ENCODE measurements at places on chromosomes 2 and 18.

DNA sequence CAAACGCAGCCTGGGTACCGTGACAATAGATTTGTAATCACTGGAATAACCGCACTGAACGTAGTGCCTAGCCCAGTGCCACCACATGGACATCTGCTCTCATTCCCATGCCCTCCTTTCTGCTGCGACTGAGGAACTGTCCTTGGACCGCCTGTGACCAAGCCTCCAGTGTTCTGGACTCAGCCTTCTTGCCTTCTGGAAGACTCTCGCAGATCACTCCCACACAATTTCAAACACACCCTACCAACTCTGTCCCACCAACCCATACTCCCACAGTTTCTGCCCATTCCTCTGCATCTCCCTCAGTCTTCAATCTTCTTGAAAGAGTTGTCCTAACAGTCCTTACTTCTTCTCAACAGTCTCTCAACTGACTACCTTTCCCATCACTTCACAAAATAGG is 2.1 kb downstream of the RNF149 start:
- DNase-seq, result no peak

DNA sequence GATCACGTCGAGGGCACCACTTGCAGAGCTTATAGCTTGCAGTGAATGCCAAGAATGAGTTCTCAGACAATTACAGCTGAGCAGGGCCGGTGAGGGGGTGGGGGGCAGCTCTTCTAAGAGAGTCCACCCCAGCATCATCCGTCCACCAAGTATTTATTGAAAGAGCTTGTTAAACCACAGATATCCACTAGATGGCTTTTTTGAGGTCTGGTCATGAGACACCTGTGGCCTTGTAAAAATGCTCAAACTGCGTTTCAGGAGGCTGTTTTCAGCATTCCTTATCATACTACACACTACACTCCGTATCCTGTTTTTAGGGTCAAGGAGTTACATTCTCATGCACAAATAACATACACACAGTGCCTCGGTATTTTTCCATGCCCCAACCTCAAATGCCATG is 51.5 kb downstream of the DNAJC10 start:
- DNase-seq, result no peak

- no peak for DNase-seq
These were observed 260.2 kb upstream of the SESTD1 start for GRCh38 chr2:179524809-179525339.

DNA sequence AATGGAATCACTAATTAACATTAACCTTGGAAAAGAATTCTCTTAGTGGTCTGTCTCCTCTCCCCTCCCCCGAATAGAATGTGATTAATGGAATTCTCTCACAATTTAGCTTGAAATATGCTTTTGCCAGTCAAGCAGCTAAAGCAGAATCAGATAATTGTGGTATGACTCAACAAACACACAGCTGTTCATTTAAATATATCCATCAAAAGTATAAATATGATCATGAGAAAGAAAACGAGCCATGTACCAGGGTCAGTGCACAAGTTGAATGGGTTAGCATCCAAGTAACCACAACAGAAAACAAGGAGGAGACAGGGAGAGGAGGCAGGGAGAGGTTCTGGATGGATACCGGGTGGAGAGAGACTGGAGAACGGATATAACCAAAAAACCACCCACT is 66.9 kb downstream of the ACVR1 start:
- DNase-seq, result no peak

DNA sequence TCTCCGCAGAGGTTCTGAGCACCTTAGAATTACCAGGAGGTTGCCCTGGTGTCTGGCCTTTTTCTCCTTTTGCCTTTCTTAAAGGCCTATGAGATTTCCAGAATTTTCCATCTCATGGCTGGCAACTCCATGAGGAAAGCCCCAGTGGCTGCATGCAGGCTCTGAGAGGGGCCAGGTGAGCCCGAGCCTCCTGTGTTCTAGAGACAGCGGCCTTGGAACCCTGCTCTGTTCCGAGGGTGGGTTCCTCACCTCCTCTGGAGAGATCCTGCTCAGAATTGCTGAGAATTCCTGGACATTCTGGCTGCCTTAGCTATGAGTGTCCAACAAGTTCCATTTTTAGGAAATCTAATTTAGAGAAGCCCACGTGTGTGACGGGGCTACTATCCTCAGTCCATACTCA is 35.7 kb upstream of the HPCAL1 start:
- DNase-seq, result no peak

DNA sequence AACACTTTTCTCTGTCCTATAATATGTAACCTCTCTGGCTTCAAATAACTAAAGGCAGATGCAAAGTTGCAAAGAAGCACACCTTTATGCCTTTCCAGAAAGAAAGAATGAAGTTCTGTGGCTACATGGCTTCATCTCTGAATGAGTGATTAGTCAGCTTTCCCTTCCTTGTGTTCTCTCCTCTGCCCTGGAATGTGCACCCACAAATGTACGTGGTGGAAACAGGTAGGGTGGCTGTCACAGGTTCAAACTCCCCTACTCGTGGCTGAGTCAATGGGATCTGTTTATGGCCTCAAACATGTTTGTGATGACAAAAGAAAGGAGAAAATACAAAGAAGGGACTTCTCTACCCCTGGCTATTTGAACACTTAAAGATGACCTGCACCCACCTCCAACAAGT is 55.5 kb upstream of the ACVR2A start:
- DNase-seq, result no peak

DNA sequence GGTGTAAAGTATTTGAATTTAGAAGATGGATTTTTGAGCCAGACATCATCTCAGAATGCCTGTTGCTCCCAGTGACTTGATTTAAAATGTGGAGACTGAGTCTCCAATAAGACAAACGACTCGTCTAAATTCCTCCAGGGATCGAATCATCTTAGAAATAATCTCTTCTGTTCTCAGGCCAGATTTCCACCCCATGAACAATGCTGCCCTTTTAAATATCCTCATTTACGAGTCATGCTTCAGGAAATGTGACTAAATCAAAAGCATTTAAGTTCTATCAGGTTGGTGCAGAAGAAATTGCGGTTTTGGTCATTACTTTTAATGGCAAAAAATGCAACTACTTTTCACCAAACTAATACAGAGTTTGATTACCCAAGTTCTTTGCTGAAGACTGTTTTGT is 684.6 kb upstream of the SOX11 start:
- DNase-seq, result no peak

- DNase-seq, result no peak
These were observed 911.5 kb upstream of the SOX11 start for GRCh38 chr2:4780679-4781078.

DNA sequence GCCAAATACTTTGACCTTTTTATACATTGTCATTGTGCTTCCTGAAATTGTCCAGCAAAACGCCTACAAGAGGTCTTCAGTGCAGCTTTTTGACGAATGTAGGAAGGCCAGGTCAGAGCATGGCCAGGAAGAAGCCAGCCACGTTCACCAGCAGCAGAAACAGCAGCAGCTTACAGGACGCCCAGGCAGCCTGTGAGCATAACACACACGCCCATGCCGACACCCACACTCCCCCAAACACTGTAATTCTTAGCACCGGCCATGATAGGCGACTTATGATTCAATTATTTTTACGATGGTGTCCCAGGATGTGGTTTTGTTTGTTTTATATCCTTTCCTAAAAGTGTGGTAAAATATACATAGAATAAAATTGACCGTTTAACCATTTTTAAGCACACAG is 249.1 kb upstream of the SALL3 start:
- no peak for DNase-seq

- no peak for DNase-seq
These were observed 31.4 kb downstream of the SOWAHC start for GRCh38 chr2:109645412-109646184.

DNA sequence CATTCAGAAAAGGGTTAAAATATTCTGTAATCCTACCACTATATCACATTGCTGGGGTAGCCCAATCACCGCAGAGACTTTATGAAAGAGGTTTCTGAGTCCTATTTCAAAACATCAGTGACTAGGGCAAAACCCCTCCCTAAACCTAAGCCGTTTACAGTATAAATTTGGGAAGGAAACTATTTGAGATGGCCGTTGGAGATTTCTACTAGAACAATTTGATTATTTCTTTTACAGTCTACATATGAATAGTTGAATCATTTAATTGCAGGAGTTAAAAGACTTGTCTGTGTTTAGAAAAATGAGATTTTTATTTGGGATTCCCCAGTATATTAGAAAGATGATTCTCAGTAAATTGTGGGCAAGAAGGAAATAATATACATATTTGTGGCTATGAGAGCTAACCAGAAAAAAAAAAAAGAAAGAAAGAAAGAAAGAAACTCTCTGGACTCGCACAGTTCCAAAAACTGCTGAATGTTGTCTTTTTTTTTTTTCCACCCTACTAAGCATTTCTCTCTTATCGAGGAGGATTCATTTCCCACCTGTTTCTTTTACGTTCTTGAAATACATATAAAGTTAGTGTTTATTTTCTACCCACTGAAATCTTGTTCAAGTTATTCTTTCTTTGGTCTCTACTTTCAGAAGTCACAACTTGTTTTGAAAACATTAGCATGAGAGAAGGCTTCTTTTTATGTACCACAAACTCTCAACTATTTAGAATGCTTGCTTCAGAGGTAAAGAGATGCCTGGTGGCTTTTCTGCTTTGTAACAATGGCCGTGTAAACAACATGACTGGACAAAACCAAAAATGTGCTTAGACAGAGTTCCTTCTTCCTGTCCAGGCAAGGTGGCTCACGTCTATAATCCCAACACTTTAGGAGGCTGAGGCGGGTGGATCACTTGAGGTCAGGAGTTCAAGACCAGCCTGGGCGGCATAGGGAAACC is 65.9 kb downstream of the BCL2 start:
- DNase-seq, result peak; percentile 56

- no peak for DNase-seq
These were observed 54.5 kb downstream of the TSHZ1 start for GRCh38 chr18:75264926-75265597.

Measured in MV-4-11 (cell line).